Testis (tissue), 5 donors: ENCODE measurements at places on chromosomes 3 and 15. TPM values are rescaled to one million over a fixed set of nuclear protein-coding genes. Genes with fewer than 3 reads are reported as not detected.

Gene GOLGA8N
- 61.0 TPM for total RNA-seq

Gene BOC
- total RNA-seq: 24.5 TPM

Gene MRAS
- total RNA-seq: 21.7 TPM

Gene FAM107A
- 17.8 TPM for total RNA-seq

Gene SCAANT1
- total RNA-seq: not detected

Gene TMEM207
- 1.6 TPM for total RNA-seq

Gene HDC
- 5.8 TPM for total RNA-seq

Gene TMEM41A
- 34.4 TPM for total RNA-seq

Gene PLOD2
- 20.9 TPM for total RNA-seq

Gene WHAMM
- total RNA-seq: 9.8 TPM

Gene SI
- 1.5 TPM for total RNA-seq

Gene ISLR
- total RNA-seq: 39.5 TPM

Gene CPNE9
- total RNA-seq: 1.4 TPM

Gene GOLGA6A
- 42.4 TPM for total RNA-seq

Gene LRTM1
- total RNA-seq: not detected

Gene IL20RB
- total RNA-seq: 2.0 TPM

Gene TMF1
- 37.4 TPM for total RNA-seq

Gene MORC1
- 16.0 TPM for total RNA-seq

Gene CD200R1
- total RNA-seq: 1.7 TPM

Gene ITIH1
- total RNA-seq: 3.5 TPM

Gene CLDN16
- total RNA-seq: 0.19 TPM

Gene GLT8D1
- 117 TPM for total RNA-seq

Gene ASB14
- 1.2 TPM for total RNA-seq

Gene SST
- not detected for total RNA-seq

Gene AP4E1
- 11.3 TPM for total RNA-seq

Gene SLC28A1
- total RNA-seq: 0.31 TPM

Gene MOBP
- total RNA-seq: 8.5 TPM

Gene RETNLB
- total RNA-seq: not detected

Gene NME9
- total RNA-seq: 3.2 TPM

Gene IGSF10
- 12.3 TPM for total RNA-seq

Gene KNG1
- 0.31 TPM for total RNA-seq

Gene SLC15A2
- total RNA-seq: 21.8 TPM

Gene ZKSCAN7
- total RNA-seq: 26.4 TPM

Gene CEP19
- 11.1 TPM for total RNA-seq

Gene PARP15
- total RNA-seq: 4.8 TPM
